ENCODE measurements at places on chromosomes 16 and 17.

DNA sequence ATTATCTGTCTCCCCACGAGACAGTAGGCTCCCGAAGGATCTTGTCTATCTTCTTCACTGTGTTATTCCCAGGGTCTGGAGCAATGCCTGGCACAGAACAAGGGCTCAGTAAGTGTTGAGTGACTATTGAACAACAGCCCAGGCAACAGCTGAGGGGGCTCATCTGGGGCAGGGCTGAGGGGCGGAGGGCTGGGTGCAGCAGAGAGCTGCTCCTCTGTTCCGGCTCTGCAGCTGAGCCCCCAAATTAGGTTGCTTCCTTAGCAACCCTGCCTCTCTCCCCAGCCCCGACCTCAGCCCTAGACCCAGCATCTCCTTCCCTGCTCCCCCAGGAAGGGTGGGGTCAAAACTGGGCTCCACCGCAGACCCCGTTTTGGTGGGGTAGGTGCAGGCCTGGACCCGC lies 32.2 kb downstream of the ITGAE start:
- no peak for DNase-seq

DNA sequence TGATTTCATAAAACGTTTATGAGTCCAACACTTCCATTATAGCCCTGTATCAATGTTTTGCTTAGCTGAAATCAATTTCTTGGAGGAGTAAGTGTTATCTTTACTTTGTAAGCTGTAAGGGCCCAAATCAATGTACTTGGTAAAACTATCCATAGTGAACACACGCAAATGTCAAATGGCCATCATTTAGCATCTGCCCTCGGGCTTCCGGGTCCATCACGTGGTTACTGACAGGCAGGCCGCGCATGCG lies 687 bp upstream of the NARF start:
- no peak for DNase-seq

- DNase-seq: no peak
Measured at GRCh38 chr17:32558997-32559650, 72.3 kb downstream of the CDK5R1 start.

GRCh38 chr16:80580109-80580832 lies 39.5 kb downstream of the DYNLRB2 start:
- DNase-seq: peak; percentile 6

DNA sequence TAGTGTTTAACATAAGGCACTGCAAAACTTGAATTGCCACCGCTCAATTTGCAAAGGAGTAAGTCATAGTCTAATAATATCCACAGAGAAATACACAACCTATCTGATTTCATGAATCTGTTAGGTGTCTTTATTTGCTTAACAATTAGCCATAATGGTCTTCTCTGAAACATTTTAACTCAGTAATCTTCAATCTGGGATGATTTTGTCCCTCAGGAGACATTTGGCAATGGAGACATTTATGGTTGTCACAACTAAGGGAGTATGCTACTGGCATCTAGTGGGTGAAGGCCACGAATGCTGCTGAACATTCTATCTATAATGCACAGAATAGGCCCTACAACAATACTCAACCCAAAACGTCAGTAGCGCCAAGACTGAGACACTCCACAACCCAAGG lies 4.3 kb downstream of the UBE2G1 start:
- DNase-seq: no peak

DNA sequence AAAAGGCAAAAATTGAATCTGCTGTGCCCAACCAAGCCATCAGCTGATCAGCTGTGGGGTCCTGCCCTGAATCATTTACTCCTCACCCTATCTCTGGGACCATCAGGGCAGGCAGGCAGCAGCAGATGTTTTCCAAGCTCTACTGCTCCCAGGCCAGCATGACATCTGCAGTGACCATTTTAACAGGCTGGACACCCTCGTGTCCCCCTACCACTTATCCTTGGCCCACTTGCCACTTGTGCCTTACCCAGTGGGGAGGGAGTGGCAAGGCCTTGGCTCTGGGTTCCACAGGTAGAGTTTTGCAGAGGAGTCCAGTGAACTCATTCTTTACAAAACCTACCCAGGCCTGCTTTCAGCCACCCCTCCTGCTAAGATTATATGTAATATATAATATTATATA lies 12.0 kb upstream of the CA4 start:
- no peak for DNase-seq

GRCh38 chr16:57297856-57298255 lies 13.4 kb upstream of the PLLP start:
- no peak for DNase-seq

GRCh38 chr16:17403859-17404545 lies 66.8 kb downstream of the XYLT1 start:
- DNase-seq: no peak

- no peak for DNase-seq
Measured at GRCh38 chr16:69431948-69432468, 7.6 kb downstream of the CYB5B start.

- peak; percentile 74 for DNase-seq
Measured at GRCh38 chr17:19447085-19447583, 36.1 kb downstream of the RNF112 start.

- no peak for DNase-seq
Measured at GRCh38 chr16:55906123-55906522, 30.9 kb upstream of the CES5A start.

GRCh38 chr16:61908426-61908825 lies 127.8 kb downstream of the CDH8 start:
- no peak for DNase-seq

DNA sequence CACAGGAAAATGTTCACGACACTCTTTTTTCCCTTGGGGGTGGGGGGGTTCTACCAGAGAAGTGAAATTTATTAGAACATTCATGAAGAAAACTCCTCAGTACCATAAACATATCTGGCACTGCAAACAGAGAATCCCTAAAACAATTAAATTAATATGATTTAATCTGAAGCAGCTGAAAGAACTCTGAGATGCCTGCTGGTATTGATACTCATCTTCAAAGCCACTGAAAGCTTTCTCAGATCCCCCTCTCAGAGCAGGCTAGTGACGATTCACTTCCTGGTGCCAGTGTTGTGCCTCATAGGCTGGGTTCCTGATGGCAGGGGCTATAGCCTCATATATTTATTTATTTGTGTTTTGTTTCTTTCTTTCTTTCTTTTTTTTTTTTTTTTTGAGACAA lies 52.7 kb downstream of the MYH10 start:
- DNase-seq: no peak

GRCh38 chr17:76812968-76813367 lies 55.2 kb upstream of the MGAT5B start:
- no peak for DNase-seq

DNA sequence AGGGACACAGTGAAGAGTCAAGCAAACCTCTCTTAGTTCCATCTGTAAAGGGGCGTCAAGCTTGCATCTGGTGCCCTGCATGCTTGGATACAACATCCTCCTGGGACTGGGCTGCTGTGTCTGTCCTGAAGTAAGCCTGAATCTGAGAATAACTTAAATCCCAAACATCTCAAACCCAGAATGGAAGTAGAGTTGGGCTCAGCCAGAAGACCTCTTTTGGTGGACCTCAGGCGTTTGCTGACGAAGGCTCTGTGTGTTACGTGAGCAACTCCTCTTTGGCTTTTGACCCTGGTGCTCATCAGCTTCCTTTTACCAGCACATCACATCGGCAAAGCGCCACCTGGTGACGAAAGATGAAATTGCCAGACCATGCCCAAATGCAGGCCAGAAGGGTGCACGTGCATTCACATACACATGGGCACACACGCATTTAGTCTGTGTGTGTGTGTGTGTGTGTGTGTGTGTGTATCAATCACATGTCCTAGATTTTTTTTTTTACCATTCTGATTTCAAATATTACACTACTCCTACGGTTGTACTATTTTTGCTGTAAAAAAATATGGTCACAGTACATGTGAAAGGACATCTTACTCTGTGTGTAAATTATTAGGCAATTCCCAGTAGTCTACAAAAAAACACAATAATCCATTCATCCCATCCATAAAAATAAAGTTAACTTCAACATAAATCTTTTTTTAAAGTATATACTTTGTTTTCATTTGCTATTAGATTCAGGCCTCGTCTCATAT lies 41.1 kb upstream of the FOXJ1 start:
- peak; percentile 87 for DNase-seq

GRCh38 chr16:67000384-67001351 lies 12.3 kb downstream of the CES4A start:
- DNase-seq: no peak

- no peak for DNase-seq
Measured at GRCh38 chr17:80339731-80340456, 75.1 kb upstream of the ENDOV start.

GRCh38 chr17:36136036-36136435 lies 32.4 kb downstream of the CCL4 start:
- DNase-seq: no peak

- no peak for DNase-seq
Measured at GRCh38 chr16:83455716-83456115, 352.1 kb upstream of the HSBP1 start.

- DNase-seq: no peak
Measured at GRCh38 chr17:70560471-70560870, 391.1 kb downstream of the KCNJ2 start.

DNA sequence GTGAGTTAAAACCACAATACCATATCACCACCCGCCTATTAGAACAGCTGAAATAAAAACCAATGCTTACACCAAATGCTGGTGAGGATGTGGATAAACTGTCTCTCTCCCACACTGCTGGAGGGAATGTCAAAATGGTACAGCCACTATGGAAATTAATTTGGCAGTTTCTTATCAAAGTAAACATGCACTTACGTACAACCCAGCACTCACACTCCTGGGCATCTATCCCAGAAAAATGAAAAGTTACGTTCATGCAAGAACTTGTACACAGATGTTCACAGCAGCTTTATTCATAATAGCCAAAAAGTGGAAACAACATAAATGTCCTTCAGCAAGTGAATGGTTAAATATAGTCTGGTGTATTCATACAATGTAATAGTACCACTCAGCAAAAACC lies 173.2 kb upstream of the MYOCD start:
- no peak for DNase-seq

DNA sequence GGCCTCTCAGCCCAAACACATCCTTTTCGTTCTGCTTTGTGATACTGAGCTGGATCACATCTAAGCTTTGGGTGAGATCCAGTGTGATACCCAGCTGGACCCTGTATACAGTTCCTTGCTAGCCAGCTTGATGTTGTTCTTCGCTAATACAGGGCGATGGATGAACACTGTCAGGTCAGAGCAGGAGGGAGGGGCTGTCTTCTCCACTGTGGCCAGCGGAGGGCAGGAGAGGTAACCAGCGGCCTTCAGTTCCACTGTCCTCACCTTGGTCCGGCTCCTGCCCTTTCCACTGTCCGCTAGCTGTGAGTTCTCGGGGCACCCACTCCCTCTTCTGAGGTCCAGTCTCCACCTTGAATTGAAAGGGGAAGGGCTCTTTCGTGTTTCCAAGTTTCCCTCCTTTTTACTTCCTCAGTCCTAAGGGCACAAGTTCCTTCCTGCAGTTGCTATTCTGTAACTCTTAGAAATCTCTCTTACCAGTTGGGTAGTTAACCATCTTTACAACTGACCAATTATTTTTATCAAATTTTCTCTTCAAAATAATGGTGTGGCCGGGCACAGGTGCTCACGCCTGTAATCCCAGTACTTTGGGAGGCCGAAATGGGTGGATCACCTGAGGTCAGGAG lies 3.0 kb upstream of the ZNF213 start:
- DNase-seq: peak; percentile 38

- no peak for DNase-seq
Measured at GRCh38 chr16:8828541-8829165, 31.0 kb downstream of the PMM2 start.

DNA sequence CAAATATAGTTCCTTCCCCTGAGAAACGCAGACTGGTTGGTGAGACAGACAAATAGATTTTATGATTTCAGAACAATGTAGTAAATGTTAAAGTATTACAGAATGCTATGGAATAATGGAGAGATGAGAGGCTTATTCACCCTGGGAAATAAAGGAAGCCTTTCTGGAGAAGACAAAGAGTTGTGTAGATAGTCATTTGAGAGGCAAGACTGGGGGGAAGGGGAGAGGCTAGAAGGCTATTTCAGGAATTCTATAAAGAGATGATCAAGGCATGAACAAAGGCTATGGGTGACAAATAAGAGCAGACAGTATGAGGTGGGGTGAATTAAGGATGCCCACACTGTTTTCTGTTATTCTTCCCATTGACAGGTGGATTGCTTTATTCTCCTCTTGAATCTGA lies 211.4 kb downstream of the GRIN2A start:
- no peak for DNase-seq

DNA sequence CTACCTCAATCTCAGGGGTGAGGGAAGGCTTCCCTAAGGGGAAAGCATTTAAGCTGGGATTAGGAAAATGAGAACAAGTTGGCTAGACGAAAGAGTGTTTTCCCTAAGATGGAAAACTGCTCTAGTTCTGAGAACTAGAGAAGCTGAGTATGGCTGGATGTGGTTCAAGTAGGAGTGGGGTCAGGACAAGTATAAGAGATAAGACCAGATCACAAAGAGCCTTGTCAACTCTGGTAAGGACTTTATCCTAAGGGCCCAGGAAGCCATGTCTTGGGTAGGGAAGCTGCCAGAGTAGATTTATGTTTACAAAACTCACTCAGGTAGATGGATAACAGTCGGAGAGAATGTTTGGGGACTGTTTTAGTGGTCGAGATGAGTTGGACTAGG lies 1.7 kb downstream of the ANKS4B start:
- no peak for DNase-seq

- DNase-seq: no peak
Measured at GRCh38 chr16:66429290-66429962, 2.3 kb downstream of the BEAN1 start.

DNA sequence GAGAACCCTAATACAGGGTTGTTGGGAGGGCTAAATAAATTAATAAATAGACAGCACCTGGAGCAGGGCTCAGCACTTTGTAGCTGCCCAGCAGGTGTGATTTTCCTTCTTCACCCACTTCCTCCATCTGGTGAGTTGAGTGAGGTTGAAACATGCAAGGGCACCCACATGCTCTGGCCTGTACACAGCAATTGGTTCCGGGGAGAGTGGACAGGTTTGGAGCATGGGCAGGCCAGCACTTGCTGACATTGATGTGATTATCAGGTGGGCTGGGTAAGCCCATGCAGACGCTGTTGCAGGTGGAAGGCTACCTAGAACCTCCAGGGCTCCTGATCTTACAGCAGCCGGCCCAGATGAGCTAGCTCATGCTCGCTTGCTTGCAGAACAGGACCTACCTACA lies 1.3 kb upstream of the MRTFB start:
- no peak for DNase-seq

DNA sequence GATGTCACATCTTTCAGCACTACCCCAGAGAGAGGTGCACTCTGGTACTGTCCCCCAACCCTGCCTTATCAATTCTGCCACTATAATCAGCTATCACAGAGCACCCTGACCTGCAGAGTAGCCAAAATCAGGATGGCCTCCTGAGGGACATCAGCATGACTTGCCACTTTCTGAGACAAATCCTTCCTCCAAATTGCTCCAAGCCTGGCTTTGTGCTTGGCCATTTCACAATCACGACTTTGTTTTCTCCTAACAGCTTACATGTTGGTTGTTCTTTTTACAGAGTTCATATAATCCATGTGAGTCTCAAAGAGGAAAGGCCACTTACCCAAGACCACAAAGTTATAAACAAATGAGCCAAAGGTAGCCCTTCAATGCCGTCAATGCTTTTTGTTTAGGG lies 449.0 kb upstream of the CDH5 start:
- DNase-seq: no peak

Data from inflammatory macrophage treated with lipopolysaccharide for 4 hours (primary cell).